ENCODE measurements at places on chromosomes 5 and 9.

DNA sequence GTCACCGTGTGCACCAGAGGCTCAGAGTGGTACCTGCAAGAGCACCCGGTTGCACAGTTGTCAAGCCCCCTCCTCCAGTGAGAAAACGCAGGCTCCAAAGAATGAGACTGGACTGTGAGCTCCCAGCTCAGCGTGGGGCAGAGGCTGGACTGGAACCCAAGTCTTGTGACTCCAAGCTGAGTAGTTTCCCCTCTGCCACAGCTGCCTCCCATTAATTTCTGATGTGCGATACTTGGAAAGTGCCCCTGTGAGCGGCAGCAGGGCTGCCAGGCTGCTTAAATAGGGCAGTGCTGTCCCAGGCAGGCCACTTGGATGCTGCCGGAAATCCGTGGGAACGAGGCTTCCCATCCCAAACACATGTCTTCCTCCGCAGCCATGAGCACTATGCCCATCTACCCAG lies 62.2 kb upstream of the ANGPTL2 start:
- DNase-seq = no peak

DNA sequence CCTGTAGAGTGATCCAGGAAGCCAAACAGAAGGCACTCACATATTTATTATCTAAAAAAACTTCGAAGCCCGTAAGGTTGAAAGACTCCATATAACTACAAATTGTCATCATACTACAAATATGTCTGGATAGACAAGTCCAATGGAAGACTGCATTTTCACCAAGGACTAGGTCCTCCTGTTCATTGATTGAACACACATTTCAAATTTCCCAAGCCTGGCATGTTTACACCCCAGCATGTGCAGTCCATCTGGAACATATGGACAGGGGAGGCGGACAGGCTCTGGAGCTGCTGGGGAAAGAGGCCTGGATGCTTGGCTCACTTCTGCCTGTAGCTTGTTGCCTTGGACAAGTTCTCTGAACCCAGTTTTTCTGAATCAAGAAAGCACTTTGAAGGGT lies 378.7 kb downstream of the ENC1 start:
- DNase-seq = no peak

DNA sequence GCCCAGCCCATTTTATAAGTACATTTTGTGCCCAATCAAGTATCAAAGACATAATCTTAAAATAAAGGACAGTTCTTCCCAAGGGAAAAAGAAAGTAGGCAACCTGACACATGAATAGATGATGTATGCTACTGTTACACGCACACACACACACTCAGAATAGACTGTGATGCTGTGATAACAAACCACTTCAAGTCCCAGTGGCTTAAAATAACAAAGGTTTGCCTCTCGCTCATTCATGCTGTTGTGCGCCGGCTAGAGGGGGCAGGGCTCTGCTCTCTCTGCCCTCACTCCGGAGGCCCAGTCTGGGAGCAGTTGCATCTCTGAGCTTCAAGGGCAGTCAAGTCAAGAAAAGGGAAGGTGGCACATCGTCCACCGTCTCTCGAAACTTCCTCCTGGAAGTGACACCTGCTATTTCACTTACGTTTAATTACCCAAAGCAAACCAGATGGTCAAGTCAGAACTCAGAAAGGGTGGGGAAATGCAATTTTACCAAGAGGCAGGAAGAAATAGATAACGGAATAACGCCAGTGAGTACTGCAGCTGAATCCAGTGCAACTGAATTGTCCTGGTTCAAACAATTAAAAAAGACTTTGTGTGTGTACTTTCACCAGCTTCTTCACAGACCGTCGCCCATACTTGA lies 43.3 kb downstream of the ANKRD33B start:
- DNase-seq = no peak

GRCh38 chr9:109935406-109936087 lies 155.5 kb downstream of the PALM2AKAP2 start:
- DNase-seq = no peak

DNA sequence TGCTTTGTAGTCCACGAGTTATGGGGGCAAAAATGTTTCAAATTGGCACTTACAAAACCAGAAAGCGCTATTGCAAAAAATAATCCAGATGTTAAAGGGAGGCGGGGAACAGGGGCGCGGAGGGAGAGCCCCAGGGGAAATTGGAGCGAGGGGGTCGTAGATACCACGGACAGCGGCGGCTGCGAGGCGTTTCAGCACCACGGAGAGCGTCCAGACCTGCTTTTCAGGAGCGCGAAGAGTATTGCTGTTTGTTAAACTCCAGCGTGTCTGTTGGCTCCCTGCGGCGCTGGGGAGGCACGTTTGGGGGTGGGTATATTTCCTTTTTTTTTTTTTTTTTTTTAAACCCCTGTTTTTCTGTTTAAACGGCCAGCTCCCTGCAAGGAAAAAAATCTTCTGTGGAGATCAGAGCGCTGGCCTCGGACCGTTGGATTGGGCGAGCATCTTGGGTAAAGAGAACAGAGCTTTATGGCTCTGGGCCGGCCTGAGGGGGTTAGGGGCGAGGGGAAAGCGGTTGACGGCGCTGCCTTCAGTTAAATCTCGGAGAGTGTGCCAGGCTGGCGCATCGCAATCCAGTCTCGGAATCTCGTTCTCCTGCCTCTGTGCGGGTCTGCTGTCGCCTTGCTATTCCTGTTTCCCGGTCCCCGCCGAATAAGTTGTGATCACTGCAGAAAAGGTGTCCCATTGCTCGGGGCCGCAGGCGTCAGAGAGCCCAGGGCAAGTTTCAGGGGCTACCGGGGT lies at the start of gene GLRA1:
Gene GLRA1, minus strand, starts transcription at position 288 of the 738 bp plus-strand sequence. CDS start 302 bp downstream, outside the sequence.
- DNase-seq = no peak

GRCh38 chr9:129559506-129559881 lies 61.4 kb downstream of the C9orf50 start:
- DNase-seq = no peak

DNA sequence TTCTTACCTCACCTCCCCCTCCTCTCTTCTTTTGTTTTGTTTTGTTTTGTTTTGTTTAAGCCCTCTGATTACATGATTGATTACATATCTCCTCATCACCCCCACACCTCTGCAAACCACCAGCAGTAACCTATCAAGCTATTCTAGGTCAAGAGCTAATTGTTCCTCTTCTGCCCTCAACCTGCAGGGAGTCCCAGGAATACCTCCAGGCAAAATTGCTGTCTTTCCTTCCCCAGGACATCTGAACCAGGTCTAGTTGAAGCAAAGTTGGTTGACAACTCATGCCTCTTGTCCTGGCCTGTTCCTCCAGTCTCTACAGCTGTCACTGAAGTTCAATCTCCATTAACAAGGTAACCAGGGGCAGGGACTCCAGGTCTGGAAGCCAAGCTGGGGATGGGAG lies 80.0 kb upstream of the PTGER4 start:
- no peak for DNase-seq

GRCh38 chr9:86485359-86485758 lies 131.1 kb upstream of the TUT7 start:
- DNase-seq = no peak

DNA sequence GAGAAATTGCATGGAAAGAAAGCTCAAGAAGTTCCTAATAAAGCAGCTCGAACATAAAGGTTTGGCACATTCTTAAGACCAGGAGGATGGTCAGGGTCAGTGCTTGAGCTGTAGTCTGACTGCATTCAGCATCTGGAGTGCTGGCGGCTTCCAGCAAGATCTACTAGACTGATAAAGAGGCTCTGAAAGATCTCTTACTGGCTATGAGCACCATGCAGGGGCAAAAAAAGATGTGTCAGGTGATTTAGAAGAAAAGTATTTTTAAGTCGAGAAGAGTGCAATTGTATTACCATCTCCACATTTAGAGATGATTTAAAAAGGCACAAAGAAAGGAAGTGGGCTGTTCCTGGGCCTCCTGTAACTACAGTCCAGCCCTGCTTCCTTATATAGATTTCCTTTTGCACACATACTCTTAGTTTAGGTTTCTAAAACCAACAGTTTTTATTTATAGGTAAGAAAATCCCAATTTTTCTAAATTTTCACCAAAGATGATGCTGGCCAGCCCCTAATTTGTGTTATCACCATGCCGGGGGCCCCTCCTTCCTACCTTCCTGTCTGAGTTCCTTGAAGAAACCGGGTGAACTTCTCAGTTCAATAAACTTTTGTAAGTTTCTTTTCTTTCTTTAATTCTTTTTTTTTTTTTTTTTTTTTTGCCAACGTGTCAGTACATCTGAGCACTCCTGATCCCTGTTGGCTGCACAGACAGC lies 65.9 kb upstream of the PLPP1 start:
- no peak for DNase-seq

DNA sequence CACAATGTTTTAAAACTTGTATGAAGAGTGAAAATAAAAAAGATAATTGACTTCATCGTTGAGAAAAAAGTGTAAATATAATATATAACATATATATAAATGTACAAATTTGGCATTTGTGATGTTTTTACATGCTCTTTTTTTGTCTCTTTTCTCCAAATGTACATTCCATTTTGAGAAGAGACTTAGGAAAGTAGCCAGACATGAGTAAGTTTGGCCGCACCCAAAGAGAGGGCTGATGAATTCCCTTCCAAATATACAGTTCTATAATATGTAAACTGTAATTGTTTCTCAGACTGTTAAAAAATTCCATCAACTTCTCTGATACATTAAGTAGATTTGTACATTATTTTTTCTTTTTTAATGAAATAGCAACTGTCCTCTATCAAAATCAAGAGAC lies 193.2 kb upstream of the MAP3K1 start:
- DNase-seq = no peak

DNA sequence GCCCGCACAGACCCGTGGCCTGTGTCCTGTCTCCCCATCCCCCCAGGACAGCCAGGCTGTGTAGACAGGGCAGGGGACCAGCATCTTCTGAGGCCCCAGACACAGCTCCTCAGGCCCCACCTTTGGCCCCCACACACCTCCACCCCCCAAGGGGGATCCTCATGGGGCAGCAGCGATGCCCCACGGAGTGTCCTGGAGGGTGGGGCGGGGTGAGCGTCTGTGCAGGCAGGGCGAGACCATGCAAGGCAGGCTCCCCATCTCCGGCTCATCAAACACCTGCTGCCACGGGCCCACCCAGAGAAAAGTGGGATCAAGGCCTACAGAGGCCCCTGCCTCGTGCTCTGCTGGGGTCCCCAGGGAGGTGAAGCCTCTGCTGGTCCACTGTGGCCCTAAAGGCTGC lies 118.7 kb upstream of the FOXD4L5 start:
- no peak for DNase-seq

DNA sequence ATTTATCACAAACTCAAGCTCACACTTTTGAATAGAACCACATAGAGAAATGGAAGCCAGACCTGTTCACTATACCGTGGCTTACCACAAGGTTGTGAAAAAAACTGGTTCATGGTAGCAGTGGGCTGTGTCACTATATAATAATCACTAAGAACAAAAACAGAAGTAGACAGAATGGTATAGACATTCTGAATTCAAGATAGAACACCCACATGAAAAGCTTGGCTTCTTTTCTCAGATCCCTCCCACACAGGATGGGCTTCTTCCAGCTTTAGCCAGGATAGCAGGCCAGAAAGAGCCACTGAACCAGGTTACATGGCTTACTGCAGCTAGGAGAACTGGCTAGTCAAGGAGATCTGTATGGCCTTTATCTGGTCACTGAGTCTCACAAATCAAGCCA lies 6.1 kb upstream of the NRG2 start:
- no peak for DNase-seq

- DNase-seq = no peak
Measured at GRCh38 chr5:15682566-15682965, 182.6 kb downstream of the FBXL7 start.

- no peak for DNase-seq
Measured at GRCh38 chr9:84339503-84339902, 1.1 kb downstream of the SLC28A3 start.
